ENCODE measurements at places on chromosomes 5 and 9. TPM values are rescaled to one million over a fixed set of nuclear protein-coding genes. Genes with fewer than 3 reads are reported as not detected.

- DNase-seq, result peak; percentile 10
Observed at GRCh38 chr5:89445106-89445745, 562.2 kb upstream of the MEF2C start.

- no peak for DNase-seq
Observed at GRCh38 chr5:168193493-168194250, 97.8 kb upstream of the WWC1 start.

DNA sequence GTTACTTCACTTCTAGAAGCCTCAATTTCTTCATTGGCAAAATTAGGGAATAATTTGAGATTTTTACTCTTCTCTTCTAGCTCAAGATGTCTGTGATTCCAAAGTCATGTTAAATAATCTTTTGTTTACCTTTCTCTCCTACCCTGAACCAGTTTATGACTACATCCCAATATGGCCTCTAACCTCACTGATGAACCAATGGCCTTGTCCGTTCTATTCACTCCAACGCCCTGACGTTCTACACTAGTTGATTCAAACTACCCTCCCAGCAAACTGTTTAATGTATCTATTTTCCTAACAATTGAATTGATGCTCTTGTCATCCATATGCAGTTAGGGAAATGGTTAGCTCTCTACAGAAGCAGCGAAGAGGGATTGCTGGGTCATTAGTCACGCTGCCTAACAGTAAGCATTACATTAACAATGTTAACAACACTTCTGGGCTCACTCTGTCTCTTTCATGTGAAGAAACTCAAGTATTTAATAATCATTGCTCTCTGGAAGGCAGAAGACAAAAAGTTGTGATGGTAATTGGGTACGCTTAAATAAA is 38.0 kb downstream of the RAPGEF1 start:
- DNase-seq, result no peak

DNA sequence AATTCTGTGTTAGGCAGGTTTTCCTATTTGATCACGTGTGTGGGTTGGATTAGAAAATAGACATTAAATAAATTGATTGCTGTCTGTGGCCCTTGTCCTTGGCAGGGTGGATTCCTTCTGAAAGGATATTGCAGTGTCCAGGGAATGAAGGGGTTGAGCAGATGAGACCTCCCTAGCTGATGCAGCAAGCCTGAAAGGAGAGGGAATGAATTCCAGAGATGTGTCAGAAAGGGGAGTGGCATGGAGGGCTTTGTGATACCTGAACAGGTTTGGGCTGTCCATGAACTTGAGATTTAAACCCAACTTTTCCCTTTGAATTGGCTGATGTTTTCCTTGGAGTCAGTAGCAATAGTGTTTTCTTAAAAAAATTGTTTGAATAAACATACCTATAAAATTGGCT is 66.8 kb downstream of the ADCY2 start:
- no peak for DNase-seq

GRCh38 chr5:79190235-79190529 is 45.7 kb upstream of the JMY start:
- no peak for DNase-seq

- DNase-seq, result no peak
Observed at GRCh38 chr5:68191083-68191791, 24.3 kb upstream of the PIK3R1 start.

DNA sequence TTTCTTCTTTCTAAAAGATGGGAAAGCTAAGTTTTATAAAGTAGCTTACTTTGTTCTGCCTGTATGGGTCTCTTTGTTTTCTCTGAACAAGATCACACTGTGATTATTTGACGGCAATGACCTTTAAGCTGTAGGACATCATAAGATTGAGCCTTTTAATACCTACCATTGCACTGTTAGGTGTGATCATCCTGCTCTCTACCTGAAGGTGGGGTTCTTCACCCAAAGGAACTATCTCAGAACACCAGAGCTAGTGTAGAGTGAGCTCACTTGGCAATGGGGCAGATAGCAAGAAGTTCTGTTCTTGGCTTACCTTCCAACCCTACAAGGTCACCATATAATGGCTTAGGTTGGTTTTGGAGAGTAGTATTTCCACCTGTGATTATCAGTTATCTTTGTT is 200.2 kb downstream of the SPATA31D1 start:
- DNase-seq, result no peak

- DNase-seq, result peak; percentile 58
Observed at GRCh38 chr5:179795049-179795862, 1.5 kb downstream of the LTC4S start.

- DNase-seq, result no peak
Observed at GRCh38 chr5:96024683-96025475, 63.2 kb upstream of the ELL2 start.

DNA sequence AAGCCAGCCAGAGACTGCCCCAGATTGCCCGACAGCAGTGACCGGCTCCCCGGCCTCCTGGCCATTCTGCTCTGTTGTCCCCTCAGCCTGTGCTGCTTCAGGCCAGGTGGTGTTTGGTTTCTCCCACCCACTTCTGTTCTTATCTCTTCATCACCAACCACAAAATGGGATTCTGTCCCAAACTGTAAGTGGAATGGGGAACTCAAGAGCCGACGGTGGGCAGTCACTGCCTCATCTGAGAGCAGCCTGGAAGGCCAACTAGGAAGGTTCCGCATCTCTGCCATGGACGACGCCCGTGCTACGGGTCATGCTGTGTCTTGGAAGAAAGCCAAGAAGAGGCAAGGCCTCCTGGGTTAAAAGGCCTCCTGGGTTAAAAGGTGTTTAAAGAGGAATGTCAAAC is 219.0 kb upstream of the PIK3R1 start:
- DNase-seq, result no peak

DNA sequence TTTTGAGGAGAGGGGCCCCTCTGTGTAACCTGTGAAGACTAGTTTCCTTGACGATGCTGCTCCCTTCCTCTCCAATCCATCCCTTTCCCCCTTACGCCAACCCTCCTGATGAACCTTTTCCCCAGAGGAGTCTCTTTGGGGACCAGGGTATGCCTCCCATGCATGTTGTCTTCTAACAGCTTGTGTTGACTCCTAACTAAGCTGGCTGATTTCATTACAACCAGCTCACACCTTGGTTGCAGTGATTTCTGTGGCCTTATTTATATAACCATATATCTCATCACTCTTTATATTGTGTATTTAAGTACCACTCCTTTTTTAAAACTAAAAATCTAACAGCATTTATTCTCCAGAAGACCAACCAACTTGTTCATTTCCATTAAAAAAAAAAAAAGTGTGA is 42.5 kb downstream of the SFXN1 start:
- no peak for DNase-seq

Gene UCK1
- total RNA-seq, result 29.5 TPM

Gene PPP1R26
- 26.3 TPM for total RNA-seq

Gene IFNA13
- not detected for total RNA-seq

Gene ELAVL2
- 1.3 TPM for total RNA-seq

Gene LCNL1
- not detected for total RNA-seq
